ENCODE measurements at places on chromosomes 11 and 22.

DNA sequence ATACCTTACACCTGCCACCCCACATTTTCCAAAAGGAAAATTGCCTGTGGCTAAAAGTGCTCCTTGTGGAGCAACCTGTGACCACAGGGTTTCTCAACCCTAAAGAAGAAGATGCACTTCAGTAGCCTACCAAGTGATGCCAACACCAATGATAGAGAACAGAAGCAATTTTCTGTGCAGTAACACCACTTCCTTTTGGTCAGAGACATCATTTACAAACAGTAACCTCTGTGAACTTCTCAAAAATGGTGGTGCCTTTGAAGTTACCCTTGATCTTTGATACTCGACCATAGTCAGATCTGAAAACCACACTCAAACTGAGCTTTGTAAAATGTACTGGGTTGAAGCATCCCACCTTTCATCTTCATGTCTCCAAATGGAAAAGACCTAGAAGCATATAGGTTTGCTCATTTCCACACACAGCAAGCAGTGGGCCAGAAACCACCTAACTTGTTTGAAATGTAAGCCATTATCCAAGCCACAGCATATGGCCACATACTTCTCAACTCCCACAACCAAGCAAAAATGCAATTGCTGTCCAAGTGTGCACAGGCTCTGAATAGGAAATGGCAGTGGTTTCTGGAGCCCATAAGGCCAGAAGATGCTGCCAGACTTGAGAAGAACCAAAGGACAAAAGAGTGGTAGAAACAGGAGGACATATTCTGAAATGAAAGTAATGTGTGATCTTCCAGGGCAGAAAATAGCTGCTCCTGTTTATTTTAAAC lies 24.3 kb downstream of the MPPED2 start:
- no peak for DNase-seq

DNA sequence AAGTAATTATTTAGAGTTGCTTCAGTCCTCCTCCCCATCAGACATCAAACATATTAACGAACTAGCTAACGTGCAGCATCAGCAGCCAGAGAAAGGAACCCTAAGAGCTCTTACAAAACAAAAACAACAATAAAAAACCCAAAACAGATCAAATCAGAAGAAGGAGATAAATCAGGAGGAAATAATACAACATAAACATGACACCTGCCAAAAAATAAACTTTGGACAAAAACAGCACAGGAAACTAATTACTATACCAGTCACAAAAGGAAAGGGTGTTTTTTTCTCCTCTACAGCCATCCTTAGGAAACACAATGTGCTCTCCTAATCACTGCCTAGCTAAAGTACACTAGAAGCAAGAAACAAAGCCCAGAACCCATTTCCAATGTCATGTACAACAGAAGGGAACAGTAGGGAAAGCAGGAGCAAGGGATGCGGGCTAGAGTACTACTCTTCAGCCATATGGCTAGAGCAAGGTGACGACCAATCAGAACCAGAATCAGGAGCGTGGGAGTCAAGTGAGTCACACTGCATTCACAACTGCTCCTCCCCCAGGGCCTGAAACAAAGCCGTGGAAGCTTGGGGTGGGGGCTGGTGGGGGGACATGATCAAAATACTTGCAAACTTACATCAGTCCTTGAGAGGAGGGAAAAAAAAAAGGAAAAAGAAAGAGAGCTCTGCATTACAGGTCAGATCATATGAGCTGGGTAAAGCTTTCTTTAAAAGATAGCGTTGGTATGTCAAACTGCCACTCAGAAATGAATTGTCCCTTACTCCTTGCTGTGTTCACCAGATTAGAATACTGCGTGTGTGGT lies 60.4 kb downstream of the LARGE2 start:
- peak; percentile 21 for DNase-seq

GRCh38 chr11:235609-235996 lies 539 bp downstream of the SIRT3 start:
- DNase-seq = peak; percentile 56

DNA sequence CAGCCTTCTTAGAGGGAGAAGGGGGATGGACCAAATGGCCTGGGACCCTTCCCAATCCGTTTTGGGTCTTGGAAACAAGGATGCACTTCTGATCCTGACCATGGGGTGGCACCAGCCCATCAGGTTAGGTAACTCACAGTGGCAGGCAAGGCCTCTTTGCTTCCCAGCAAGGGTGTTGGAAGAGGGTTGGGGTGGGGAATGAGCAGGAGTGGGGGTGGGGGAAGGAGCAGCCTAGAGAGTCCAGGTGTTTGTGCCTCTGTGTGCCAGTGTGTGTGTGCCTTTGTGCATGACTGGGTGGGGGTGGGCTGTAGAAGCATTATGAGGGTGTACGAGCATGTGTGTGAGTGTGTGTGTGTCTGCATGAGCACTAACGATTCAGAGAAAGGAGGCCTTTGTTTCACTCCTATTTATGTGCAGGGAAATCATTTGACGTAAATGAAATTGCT lies 213.1 kb downstream of the INSC start:
- DNase-seq = peak; percentile 10

DNA sequence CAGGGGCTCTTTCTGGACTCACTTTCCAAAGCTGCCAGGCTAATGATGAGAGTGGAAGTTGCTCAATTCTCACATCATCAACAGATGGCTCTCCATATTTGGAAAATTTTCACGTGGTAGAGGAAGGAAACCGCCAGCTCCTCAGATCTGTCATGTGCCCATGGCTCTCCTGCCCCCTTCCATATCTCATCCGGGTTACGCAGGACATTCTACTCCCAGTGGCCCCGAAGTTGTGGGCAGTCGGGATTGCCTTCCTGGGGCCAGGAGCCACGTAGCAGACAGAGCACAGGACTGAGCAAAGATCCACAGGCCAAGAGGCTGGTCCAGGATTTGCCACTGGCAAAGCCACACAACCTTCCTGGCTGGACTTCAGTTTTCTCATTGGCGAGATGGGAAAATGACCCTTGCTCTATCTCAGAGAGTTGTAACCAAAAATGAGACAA lies 38.8 kb downstream of the RPUSD4 start:
- DNase-seq = no peak

DNA sequence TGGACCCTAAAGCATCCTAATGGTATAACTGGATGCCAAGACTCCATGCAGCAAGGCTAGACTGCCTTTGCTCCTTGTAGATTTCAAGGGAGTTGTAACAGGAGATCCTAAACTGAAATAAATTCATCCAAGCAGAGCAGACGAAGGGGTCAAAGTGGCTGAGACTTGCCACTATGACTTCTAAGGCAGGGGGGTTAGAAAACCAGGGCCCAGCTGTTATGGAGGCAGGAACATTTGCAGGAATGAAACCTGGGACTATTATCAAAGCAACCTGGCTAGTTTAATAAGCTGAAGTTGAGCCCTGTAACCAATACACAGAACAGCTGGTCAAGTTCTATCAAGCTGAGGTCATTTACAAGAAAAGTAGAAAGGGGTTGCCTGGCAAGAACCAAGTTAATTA lies 122.2 kb upstream of the TRPC6 start:
- no peak for DNase-seq

DNA sequence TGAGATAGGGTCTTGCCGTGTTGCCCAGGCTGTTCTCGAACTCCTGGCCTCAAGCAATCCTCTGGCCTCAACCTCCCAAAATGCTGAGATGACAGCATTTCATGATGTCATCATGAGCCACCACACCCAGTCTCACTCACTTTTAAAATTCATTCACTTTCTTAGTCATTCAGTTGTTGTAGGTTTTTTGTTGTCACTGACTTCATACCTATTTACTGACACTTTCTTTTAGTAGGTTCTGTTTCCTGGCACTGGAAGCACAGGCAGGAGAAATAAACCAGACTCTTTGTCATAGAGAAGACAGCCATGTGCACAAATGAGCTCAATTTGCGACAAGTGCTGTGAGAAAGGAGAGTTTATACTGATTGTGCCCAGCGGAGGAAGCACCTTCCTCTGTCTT lies 10.5 kb downstream of the ART5 start:
- DNase-seq = no peak

DNA sequence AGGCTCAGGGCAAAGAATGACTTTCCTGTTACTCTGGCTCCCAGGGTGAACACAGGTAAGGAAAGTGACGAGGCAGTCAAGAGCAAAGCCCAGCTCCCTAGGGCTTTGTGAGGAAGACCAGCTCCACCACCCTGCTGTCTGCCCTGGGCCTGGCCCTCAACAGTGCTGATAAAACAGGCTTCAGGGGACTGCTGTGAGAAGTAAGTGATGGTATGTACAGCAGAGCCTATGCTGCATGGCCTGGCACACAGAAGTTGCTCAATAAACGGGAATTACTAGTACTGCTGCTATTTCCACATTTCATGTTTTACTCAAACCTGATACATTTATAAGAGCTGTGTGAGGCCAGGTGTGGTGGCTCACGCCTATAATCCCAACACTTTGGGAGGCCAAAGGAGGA lies 50.3 kb downstream of the MICAL3 start:
- DNase-seq = no peak

DNA sequence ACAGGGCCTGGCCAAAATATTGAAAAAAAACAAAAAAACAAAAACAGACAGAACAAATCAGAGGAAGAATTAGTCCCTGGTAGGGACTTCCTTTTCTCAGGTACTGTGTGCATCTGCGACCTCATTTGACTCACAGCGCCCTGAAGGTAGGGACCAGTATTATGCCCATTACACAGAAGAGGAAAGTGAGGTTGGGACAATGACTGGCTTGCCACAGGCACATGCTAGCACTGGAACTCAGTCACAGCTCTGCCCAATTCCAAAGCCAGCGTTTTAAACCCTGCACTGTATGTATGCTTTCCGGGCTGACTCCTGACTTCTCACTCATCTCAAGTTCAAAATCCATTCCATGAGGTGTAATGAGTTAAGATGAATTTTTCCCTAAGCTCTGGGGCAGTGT lies 3.3 kb downstream of the SEC14L4 start:
- DNase-seq = no peak

DNA sequence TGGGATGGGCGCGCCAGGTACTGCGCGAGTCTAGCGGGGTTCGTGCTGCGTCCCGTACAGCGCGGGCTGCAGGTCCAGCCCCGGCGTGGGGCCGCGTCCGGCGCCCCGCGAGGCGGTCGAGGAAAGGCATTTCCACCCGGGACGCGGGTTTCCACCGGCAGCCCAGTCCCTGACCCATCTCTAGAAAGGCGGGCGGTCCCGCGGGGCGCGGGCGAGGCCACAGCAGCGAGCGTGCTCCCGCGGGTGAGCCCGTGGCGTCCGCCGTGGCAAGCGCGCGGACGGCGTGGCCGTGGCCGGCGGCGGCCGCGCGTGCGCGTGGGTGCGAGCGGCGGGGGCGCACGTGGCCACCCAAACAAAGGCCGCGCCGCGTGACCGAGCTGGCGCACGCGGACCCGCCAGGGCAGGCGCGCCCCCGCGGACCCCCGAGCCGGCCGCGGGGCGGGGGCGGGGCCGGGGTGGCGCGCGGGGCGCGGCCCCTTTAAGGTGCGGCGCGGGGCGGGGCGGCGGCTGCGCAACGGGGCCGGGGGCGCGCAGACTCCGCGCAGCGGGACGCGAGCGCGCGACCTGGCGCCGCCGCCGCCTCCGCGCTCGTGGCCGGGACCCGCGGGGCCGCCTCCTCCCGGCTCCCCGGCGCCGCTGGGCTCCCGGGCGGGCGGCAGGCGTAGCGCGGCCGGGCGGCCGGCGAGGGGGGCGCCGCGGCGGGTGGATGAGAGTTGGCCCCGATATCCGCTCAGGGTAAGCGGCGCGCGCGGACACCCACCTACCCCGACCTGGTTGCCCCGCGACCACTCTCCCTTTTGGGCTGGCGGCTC lies 39.3 kb upstream of the CELSR1 start:
- peak; percentile 41 for DNase-seq

- DNase-seq = no peak
Observed at GRCh38 chr22:36988075-36988832, 31.0 kb downstream of the TST start.

- DNase-seq = no peak
Observed at GRCh38 chr11:66541892-66542291, 4.0 kb downstream of the ZDHHC24 start.

- DNase-seq = peak; percentile 56
Observed at GRCh38 chr11:126416542-126417090, 61.1 kb downstream of the ST3GAL4 start.

DNA sequence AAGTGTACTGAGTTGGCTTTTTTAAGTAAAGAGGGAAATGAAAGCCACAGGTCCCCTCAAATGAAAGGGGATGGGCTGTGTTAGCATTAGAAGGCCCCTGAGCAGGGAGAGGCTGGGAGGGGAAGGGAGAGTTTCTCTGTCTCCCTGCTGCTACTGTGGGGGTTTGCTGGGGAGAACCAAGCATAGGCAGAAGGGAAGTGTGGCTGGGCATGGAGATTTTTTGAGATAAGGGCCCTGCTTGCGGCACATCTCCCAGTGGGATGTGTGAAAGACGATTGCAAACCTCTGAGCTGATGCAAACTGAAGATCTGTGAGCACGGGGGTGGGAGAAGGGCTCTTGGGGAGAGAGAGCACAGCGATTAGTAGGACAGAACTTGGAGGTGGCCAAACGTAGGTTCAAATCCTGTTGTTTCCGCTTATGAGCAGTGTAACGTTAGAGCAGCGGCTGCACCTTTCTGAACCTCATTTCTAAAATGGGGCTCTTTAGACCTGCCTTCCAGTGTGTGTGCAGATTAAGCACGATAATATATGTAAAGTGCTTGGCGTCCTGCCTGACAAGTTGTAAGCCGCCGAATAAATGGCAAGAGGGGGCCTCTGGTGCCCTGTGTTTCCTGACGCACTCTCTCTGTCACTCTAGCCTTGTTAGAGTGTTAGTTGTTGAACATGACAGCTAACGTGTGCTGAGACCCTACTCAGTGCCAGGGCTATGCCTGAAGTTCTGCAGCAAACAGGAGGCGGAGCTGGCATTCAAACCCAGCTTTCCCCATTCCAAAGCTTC lies 122.3 kb downstream of the GRIK4 start:
- no peak for DNase-seq

DNA sequence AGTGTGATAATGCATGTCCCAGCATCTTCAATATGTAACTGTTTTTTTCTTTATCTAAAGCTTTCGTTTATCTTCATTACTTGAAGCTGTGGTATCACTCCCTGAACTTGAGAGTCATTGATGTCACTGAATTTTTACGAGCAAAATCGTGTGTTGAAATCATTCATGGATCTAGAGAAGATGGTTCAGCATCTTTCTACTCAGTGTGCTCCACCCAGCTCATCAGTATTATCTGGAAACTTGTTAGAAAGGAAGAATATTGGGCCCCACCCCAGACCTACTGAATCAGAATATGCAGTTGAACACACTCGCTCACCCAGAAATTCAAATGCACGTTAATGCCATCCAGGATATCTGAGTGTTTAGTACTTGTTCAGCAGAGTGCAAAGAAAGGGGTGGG lies 8.3 kb downstream of the CDON start:
- DNase-seq = no peak

DNA sequence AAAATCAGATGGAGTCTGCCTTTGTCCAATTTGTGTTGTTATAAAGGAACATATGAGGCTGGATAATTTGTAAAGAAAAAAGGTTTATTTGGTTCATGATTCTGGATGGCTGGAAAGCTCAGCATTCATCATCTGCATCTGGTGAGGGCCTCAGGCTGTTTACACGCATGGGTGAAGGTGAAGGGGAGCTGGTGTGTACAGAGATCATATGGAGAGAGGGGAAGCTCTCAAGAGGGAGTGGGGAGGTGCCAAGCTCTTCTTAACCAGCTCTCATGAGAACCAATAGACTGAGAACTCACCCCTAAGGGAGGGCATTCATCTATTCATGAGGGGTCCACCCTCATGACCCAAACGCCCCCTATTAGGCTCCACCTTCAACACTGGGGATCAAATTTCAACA lies 40.0 kb downstream of the NEU3 start:
- DNase-seq = no peak
